Activated CD4-positive, alpha-beta T cell treated with anti-CD3 and anti-CD28 coated beads for 4 hours (primary cell): ENCODE measurements at places on chromosomes 6 and 20.

- no peak for DNase-seq
These were observed 118.8 kb upstream of the PTCHD4 start for GRCh38 chr6:48229841-48230240.

GRCh38 chr6:31961616-31962015 is 2.6 kb downstream of the SKIC2 start:
- DNase-seq, result no peak

- no peak for DNase-seq
These were observed 192.0 kb downstream of the ALDH8A1 start for GRCh38 chr6:134757911-134758361.

DNA sequence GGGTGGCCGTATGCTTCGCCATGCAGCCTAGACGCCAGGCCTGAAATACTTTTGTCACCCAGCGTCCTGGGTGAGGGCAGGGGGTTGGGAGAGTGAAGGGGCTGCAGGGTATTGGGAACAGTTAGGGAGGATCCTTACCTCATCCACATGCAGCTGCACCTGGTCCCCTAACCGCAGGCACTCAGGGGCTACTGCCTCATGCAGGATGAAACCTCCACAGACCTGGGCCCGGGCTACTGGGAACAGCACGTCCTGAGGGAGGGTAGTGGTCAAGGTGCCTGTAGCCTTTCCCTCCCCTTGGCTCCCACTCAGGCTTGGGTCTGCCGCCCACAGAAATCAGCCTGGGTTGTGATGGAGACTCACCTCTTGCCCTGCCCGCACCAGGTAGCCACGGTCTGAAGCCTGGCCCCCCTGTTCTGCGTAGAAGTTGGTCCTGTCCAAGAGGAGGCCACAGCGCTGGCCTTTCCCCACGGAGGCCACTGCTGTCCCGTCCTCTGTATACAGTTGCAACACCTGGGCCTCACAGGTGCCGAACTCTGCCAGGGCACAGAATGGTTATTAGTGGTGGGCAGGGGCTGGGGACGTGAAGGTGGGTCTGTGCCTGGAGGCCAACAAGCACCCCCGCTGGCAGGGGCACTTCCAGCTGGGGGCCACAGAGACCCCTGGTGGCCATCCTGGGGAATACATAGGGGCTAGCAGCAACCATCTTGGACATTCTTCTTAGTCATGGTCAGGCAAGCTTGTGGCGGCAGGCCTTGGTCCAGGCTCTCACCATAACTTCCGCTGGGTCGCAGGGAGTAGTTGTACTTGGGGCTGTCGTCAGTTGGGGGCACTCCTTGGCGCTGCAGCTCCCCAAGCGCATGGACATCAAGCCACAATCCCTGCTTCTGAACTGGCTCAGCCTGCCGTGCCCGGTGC is 8.6 kb downstream of the AARS2 start:
- DNase-seq, result peak; percentile 40

- DNase-seq, result no peak
These were observed 76.6 kb upstream of the STXBP5 start for GRCh38 chr6:147127587-147127986.

- DNase-seq, result no peak
These were observed 1372.1 kb downstream of the EPHA7 start for GRCh38 chr6:92047152-92047850.

- DNase-seq, result no peak
These were observed at the start of gene PKHD1 for GRCh38 chr6:52087498-52087999. Gene PKHD1, minus strand, starts transcription at chr6:52087613. Its CDS starts 2,680 bp downstream, at chr6:52084933.

DNA sequence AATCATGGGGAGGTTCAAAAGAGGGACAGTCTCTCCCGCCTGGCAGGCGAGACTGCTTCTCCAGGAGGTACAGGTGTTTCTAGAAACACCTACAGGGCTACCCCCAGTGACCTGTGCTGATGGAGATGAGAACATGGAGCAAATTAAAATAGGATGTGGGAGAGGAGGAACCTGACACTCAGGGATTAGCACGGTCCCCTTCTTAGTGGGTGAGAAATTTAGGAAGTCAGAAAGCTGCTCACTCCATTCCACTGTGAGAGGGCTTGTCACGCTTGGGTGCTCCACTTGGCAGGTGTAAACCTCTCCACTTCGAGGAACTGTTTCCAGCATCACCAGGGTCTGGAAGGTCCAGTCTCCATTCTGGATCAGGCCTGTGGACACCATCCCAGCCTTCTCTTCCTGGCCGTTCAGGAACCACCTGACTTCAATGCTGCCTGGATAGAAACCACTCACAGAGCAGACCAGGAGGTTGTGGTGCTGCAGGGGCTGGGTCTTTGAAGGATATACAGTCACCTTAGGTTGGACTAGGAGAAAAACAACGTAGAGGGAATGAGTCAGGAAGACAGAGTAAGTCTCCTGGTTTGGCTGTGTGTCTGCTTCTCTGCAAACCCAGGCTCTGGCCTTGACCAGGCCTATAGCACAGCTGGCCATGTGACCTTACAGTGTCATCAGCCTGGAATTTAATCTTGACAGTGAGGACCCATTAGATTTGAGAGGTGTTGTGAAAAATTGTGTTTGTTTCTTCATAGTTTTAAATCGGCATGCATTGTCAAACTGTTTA is 8.1 kb downstream of the HLA-DRB1 start:
- no peak for DNase-seq

- DNase-seq, result no peak
These were observed 49.9 kb upstream of the SIM1 start for GRCh38 chr6:100514660-100515059.

DNA sequence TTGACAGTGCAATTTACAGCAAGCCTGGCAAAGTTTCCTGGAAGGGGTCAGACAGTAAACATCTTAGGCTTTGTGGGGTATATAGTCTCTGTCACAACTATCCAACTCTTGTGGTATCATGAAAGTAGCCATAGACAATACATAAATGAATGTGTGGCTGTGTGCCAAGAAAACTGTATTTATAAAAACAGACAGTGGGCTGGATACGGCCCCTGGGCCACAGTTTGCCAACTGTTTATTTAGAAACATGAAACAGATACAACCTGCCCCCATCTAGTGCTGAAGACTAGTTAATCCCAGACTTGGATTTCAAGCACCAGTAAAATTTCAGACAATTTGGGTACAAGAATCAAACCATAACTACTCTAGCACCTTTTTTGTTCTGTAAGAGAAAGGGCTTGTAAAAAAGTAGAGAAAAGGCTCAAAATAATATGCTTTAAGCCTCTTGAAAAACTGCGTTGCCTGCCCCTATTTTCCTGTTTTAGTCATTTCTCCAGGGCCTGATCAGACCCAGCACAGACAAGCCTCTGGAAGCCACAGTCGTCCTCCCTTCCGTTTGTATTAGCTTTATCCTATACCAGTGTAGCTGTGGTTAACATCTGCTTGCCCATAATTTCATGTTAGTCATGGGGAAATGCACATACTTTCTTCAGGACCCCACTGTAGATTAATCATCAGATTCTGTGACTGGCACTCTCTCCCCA is 30.8 kb downstream of the JAG1 start:
- no peak for DNase-seq

GRCh38 chr6:39224011-39224410 is 5.3 kb downstream of the KCNK5 start:
- no peak for DNase-seq

- no peak for DNase-seq
These were observed 154.3 kb downstream of the PREX1 start for GRCh38 chr20:48673507-48673906.

DNA sequence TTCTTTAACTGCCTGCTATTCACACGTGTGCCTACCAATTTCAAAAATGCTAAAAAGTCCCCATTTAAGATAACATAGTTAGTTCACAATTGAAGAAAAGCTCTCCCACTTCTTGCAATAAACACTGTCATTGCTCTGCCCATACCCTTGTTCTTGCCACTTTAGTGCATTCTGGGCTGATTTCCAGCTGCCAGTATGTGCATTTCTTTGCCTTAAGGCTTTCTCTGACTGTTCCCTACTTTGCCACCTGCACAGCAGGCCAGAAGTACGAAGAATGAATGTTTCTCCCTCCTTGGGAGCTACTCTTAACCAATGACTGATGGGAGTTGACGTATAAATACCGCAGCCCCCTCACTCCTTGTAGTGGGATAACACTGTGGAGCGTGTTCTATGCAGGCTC is 16.0 kb upstream of the ATRN start:
- no peak for DNase-seq

DNA sequence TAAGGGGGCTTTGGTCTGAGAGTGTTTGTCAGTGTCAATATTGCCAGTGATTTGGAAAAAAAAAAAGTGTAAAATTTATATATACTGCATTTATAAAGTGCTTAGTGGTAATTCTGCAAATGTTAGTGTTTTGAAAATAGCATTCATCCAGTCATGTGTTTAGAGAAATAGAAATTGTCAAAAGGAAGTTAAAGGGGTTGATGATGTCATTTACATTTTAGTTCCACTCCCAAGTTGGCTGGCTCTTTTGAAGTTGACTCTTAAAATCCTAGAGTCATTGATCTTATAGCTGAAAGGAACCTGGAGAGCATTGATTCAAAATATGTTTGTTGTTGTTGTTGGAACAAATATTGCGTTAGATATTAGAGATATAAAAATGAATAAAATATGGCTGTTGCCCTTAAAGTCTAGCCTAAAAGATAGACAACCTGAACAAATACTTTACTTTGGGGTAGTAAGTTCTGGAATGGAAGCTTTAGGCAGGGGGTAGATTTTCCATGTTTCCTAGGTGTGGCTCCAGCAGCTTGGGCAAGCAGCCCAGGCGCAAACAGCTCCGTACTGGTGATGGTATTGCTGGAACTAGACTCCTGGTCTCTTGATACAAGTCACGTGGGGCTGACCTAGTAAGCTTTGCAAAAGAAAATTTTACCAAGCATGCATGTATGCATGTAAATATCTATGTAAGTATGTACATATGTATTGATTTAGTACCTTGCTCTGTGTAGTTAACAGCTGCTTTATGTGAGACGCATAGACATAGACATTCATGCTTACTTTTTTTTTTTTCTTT is 46.3 kb downstream of the HIVEP1 start:
- DNase-seq, result no peak

- no peak for DNase-seq
These were observed 71.7 kb upstream of the FRMD1 start for GRCh38 chr6:168150551-168151320.

DNA sequence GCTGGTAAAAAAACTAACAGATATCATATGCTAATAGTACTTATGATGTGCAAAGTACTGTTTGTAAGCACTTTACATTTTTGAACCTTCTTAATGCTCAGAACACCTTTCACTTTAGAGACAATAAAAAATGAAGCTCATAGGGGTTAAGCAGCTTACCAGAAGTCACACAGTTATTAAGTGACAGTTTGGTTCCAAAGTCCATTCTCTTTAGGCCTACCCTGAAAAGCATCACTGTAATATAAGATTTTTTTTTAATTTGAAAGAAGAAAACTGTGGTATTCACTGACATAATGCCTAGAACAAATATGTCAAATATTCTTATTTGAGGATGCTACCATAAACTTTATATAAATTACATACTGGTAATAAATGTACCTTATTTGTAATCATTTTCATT is 127.6 kb upstream of the RUNX2 start:
- no peak for DNase-seq

GRCh38 chr6:123456836-123457235 is 179.9 kb downstream of the TRDN start:
- no peak for DNase-seq

GRCh38 chr20:23679133-23680092 is 9.4 kb downstream of the CST4 start:
- DNase-seq, result no peak

DNA sequence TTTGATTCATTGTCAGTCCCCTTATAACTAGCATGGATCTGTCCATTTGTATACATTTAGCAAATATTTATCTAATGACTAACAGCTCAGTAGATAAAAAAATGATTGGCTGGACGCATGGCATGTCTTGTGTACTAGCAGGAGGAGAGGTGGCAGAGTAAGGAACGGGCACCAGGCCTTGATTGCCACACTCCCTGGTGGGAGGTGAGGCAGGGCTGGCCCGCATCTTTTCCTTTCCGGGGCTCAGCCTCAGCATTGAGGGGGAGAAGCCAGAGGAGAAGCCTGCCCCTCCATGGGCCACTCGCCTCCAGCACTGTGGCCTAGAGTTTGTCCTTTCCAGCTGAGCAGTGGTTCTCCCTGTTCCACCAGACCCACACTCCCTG is 84.9 kb upstream of the TMEM181 start:
- DNase-seq, result no peak

DNA sequence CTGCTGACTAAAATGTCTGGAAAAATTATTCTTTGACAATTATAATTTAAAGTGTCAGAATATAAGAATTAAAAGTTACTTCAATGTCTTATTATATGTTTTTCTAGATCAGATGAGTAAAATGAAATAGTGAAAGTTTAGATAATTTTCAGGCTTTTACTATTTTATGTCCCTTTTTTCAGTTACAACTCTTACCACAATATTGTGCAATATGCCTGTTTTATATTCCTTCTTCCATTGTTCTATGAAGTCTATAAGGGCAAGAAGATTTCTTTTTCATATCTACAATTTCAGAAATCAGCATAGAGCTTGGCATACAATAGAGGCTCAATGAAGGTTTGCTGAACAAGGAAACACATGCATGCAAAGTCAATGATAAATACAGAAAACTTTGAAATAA is 401.2 kb upstream of the HTR1E start:
- DNase-seq, result no peak

- DNase-seq, result no peak
These were observed 34.4 kb downstream of the CDH26 start for GRCh38 chr20:59992526-59993084.

DNA sequence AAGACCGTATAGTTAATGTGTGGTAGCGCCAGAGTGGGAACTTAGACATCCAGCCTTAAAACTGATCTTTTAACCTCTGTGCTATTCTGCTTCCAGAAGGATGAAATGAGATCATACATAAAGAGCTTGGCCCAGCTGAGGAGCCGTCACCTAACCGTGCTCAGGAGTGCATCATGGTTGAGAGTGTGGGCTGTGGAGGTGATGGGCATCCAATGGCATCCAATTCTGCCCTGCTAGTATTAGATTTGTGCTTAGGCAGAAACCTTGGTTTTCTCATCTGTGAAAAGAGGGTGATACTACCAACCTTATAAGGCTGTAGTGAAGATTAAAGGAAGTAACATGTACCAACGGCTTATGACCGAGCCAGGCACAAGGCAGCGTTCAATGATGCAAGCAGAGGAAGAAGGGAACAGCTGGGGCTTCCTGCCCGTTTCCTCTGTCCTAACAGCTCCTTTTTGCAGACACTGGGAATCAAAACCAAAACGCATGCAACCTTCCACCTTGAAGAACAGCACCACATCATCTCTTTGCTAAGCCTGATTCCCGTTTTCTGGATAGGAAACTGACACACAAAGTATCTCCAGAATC is 1.3 kb downstream of the SLC22A16 start:
- DNase-seq, result no peak

DNA sequence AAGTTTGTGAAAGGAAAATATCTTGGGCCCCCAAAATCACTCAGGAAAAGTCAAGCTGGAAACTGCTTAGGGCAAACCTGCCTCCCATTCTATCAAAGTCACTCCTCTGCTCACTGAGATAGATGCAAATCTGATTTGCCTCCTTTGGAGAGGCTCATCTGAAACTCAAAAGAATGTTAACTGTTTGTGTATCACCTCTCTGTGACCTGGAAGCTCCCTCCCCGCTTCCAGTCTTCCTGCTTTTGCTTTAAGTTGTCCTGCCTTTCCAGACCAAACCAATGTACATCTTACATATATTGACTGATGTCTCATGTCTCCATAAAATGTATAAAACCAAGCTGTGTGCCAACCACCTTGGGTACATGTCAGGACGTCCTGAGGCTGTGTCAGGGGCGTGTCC is 331.4 kb upstream of the QKI start:
- no peak for DNase-seq

GRCh38 chr6:150661216-150662007 is 61.7 kb downstream of the PLEKHG1 start:
- no peak for DNase-seq

GRCh38 chr6:111761783-111762312 is 111.4 kb downstream of the FYN start:
- DNase-seq, result peak; percentile 53

- no peak for DNase-seq
These were observed 6.0 kb downstream of the TCF21 start for GRCh38 chr6:133894795-133895358.
